CD4-positive, alpha-beta memory T cell (primary cell): ENCODE measurements at places on chromosomes 11 and 22.

GRCh38 chr22:31139866-31140716 is at the start of gene PLA2G3:
Gene PLA2G3, minus strand, starts transcription at chr22:31140508. Its CDS starts 154 bp downstream, at chr22:31140354.
- DNase-seq, result no peak

GRCh38 chr11:66220566-66220935 is 47.9 kb upstream of the RAB1B start:
- no peak for DNase-seq

GRCh38 chr11:30046578-30046945 is 29.7 kb upstream of the KCNA4 start:
- DNase-seq, result no peak

- DNase-seq, result no peak
Observed at GRCh38 chr11:32817181-32817851, 12.4 kb upstream of the PRRG4 start.

- DNase-seq, result no peak
Observed at GRCh38 chr11:96162816-96163499, 180.0 kb downstream of the MAML2 start.

- DNase-seq, result no peak
Observed at GRCh38 chr11:120028181-120028896, 109.6 kb downstream of the TRIM29 start.

DNA sequence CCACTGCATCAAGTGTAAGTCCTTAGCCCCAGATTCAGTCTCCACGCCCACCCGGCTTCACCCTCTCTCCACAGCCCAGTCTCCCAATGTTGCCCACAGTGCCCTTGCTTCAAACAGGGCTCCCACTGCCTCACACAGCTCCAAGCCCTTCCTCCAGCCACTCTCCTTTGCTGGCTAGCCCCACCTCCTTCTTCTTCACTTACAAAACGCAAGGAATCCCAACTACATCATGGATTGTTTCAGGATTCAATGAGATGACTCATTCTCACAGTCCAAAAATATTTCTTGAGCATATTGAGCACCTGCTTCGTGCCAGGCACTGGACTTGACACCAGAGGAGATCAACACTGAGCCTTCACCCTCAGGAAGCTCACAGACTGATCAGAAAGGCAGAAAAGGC is 533.5 kb downstream of the BUD13 start:
- DNase-seq, result no peak

GRCh38 chr11:111298413-111299100 is at the start of gene POU2AF3:
Gene POU2AF3, plus strand, starts transcription at chr11:111298546. Its CDS starts 36 bp downstream, at chr11:111298582.
- DNase-seq, result no peak

GRCh38 chr11:61923166-61924063 is 6.0 kb upstream of the RAB3IL1 start:
- DNase-seq, result no peak

- no peak for DNase-seq
Observed at GRCh38 chr11:12674571-12674935, 332 bp downstream of the TEAD1 start.
